ENCODE measurements at places on chromosomes 5 and 9.

GRCh38 chr9:103025796-103026195 is 30.7 kb downstream of the CYLC2 start:
- DNase-seq: no peak

DNA sequence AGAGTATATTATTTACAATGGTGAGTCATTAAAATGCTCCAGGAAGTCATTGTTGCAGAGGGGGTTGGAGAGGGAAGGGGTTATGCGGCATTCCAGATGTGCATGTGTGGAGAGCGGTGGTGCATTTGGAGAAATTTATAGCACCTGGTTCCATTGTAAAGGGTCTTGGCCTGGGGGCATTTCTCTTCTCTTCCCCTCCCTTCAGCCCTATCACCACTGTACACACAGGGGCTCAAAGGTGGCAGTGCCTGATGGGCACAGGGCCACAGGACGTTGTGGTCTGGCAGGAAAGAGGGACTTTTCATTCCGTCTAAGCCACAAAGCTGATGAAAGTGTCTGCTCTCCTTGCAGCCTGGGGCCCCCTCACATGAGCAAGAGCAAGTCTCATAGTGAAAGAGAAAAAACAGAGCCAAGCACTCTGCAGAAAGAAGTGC is 442.4 kb upstream of the ZNF462 start:
- DNase-seq: no peak

DNA sequence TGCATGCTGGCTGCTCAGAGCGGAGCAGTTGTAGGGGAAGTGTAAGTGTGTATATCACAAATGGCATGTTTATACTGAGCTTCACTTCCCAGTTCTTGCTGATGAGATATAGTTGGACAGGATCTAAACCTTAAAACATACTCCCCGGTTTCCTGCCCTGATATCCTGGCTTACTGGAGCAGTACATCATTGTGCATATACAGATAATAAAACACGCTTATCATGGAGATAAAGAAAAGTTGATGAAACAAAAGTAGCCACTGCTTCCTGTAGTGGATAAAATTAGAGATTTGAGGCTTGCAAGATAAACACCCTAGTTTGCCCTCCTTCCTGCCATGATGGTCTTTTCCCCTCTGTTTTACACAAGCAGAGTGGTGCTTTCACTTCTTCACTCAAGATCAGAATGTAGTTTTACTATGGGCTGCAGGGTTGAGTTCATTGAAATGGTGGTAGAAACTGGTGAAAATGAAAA is 15.0 kb downstream of the NPR3 start:
- DNase-seq: no peak

GRCh38 chr5:39057734-39058133 is 16.5 kb downstream of the RICTOR start:
- DNase-seq: no peak

DNA sequence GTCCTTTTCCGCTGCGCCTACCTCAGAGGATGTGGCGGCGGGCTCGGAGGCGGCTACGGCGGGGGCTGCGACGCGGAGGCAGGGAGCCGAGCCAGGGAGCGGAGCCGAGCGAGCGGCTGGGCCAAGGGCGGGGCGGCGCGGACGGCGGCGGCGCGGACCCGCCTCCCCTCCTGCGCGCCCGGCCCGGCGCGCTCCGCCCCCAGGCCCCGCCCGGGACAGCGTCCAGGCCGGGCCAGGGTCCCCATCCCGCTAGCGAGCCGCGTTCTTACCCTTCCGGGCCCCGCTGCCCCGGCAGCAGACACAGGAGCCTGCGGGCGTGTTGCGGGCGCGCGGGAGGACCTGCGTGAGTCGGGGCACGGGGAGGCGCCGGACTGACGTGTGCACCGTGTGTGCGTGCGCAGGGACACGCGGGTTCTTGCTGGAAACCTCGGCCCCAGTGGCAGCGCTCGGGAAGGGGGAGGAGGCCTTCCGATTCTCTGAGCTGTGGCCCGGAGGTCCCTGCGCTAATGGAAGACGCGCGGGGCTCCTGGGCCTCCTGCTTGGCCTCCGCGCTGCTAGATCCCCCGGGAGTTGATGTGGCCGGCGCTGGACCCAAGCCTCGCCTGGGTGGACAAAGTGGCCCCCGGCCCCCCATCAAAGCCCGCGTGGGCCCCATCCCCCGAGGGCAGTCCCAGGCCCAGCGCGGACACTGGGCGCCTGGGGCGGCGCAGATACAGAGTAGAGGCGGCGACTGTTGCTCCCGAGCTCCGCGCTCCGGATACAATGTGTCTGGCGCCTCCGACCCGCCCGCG is at the start of gene VDAC1:
Gene VDAC1 (minus strand): TSS at position 350 of the 791 bp plus-strand sequence. CDS start 11,963 bp downstream, outside the sequence.
- DNase-seq: peak; percentile 64

Data from NCI-H2171 treated with DMSO at 0.1 percent for 48 hours (cell line).